ENCODE measurements at places on chromosomes 1 and 21.
A peak's percentile ranks its signal among the peaks of the same experiment; 100 is the strongest.

GRCh38 chr1:205244384-205244783 is 16.6 kb downstream of the TMCC2 start:
- no peak for DNase-seq

DNA sequence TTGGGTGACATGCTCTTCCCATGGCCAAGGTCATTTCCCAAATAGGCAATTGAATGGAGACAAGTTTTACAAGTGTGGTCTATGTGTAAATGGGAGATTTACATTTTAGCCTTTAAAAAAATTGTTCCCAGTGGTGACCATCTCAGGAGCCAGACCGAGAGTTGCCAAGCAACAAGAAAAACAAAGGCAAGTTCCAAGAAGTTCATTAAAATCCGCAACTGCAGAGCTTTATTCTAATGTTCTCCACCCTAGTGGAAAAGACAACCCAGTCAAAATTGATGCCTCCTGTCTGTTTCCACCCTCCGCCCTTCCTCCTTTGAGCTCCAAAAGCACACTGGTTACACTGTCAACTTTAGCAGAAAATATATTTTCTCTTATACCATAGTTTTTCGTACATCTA is 33.2 kb upstream of the CD55 start:
- DNase-seq, result no peak

DNA sequence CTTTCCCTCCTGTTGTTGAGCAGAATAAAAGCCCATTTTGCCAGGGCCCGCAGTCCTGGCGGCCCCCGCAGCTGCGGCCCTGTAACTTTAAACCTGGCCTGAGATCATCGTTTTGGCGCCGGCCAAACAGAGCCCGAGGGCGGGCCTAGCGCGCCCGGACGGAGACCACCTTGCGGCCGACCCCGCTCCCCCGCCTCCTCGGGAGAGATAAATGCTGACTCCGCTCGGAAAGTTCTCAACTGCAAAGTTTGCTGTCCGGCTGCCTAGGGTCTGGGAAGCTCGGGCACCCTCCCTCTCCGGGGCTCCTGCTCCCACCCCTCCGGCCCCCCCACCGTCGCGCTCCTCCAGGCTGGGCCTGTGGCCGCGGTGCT is at the start of gene PDPN:
PDPN (plus strand) TSS at position 238 of the 371 bp plus-strand sequence. CDS start 202 bp downstream, outside the sequence.
- DNase-seq, result peak; percentile 80

DNA sequence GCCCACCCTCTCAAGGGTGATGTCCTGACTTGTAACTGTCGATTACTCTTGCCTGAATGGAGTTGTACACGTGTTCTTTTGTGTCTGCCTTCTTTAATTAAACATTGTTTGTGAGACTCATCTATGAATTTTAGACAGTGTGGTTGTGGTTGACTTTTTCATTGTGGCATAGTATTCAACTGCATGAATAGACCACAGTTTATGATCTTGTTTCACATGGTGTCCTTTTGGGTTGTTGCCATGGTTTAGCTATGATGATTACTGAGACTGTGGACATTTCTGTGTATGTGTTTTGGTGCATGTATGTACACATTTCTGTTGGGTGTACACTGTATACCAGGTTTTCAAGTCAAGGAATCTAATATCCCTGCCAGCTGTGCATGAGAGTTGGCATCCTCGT is 30.1 kb downstream of the PRMT2 start:
- DNase-seq, result no peak

DNA sequence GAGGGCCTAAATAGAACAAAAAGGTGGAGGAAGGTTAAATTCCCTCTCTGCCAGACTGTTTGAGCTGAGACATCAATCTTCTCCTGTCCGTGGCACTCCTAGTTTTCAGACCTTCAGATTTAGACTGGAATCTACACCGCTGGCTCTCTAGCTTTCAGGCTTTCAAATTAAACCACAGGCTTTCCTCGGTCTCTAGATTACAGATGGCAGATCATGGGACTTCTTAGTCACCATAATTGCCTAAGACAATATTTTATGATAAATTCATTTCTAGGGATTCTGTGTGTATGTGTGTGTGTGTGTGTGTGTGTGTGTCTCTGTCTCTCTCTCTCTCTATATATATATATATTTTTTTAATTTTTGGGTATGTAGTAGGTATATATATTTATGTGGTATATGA is 428.7 kb downstream of the PLA2G4A start:
- DNase-seq, result no peak

- DNase-seq, result no peak
Observed at GRCh38 chr1:40723196-40723955, 31.9 kb downstream of the NFYC start.

GRCh38 chr1:34685225-34685624 is 69.6 kb upstream of the GJB5 start:
- DNase-seq, result no peak

DNA sequence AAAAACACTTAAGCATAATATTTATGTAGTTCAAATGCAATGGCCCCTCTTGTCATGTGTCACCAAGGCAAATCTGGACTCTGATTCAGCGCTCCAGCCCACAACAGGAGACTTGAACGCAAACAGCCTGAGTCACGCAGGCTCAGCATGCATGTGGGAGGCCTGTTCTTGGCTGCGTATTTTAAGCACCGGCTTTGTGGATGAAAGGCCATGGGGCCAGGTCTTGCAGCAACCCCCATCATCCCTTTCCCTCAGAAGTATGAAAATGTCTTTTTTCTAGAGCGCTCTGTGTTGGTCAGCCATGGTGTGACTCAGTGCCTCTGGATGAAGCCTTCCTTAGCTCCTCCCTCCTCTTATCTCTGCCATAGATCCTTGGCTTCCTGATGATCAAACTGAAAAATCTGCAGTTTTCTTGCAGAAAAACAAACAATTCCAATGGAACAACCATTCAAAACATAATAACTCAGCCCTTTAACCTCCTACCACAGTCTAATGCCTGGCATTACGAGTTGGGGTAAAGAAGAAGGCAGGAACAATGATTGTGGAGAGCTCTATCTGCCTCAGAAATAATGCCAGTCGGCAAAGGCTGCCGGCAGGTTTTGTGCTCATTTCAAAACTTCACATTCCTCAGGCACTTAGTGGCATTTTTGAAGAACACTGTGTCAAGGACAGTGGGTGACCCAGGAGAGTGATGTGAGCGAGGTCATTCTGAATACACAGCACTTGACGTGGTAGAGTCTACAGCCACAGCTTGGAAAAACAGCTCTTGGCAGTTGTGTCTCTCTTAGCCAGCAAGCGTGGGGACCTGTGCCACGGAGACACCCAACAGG is 167.5 kb downstream of the CLIC6 start:
- peak; percentile 94 for DNase-seq

DNA sequence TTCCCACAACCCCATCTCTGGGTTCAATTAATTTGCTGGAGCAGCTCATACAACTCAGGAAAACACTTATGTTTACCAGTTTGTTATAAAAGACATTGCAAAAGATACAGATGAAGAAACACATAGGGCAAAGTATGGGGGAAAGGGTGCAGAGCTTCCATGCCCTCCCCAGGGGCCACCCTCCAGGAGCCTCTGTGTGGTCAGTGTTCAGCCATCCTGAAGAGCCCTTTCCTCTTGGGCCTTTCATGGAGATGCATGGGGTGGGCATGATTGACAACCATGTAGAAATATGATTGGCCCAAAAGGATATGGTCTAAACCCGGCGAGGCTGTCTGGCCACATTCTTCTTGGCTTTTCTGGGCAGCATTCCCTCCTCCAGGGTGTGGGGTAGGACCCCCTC is 56.8 kb upstream of the PDE9A start:
- DNase-seq, result no peak

DNA sequence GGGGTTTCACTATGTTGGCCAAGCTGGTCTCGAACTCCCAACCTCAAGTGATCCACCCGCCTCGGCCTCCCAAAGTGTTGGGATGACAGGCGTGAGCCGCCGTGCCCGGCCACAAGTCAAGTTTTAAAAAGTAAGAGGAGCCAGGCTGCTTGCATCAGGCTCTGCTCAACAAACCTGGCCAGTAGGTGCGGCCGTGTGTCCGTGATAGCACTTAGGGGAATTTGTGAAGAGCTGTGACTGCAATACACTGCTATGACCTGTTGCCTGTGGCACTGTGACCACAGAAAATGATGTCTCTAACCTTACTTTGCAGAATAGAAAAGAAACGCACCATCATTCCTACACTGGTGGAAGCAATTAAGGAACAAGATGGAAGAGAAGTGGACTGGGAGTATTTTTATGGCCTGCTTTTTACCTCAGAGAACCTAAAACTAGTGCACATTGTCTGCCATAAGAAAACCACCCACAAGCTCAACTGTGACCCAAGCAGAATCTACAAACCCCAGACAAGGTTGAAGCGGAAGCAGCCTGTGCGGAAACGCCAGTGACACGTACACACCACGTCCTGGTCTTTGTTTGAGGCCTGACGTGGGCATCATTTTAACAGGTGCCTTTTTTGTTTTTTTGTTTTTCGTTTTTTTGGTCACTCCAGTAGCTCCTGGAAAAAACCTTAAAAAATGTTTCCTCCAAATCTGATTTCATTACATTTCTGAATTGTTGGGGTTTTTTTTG is 16.7 kb downstream of the C1orf174 start:
- DNase-seq, result no peak

GRCh38 chr1:173400387-173400995 is 76.6 kb upstream of the PRDX6 start:
- DNase-seq, result no peak

DNA sequence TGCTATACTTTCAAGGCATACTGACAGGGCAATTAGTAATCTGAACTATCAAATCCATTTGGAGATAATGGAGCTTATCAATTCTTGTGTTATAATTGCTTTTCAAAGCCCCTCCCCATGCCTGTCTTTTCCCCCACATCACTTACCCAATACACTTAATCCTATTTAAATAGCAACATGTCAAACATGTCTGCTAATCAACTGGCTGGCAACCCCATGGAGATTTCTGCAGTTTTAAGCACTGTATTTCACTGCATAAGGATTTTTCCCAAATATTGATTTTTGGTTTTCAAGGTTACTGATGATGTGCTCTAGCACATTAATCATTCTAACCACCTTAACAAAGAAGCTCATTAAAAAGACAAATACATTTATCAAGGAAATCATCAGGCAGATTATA is 800.3 kb downstream of the PLA2G4A start:
- no peak for DNase-seq

GRCh38 chr21:44455524-44456213 is 359 bp downstream of the LRRC3 start:
- DNase-seq, result peak; percentile 43

GRCh38 chr21:26441149-26441548 is 131.9 kb downstream of the CYYR1 start:
- no peak for DNase-seq

GRCh38 chr21:36646011-36646410 is 52.9 kb upstream of the SIM2 start:
- no peak for DNase-seq

GRCh38 chr1:24343412-24344089 is 24.4 kb downstream of the GRHL3 start:
- no peak for DNase-seq

- DNase-seq, result no peak
Observed at GRCh38 chr1:198969981-198970380, 331.1 kb downstream of the PTPRC start.

GRCh38 chr21:37974081-37974480 is 57.8 kb upstream of the KCNJ6 start:
- DNase-seq, result no peak

All from NCI-H226 (cell line).